ENCODE measurements at places on chromosomes 5 and 9.

GRCh38 chr9:94771096-94771495, 44.6 kb downstream of the AOPEP start:
- DNase-seq, result no peak

- no peak for DNase-seq
These were observed 90.5 kb downstream of the MARCHF3 start for GRCh38 chr5:126939887-126940286.

GRCh38 chr9:19229595-19230354, 718 bp upstream of the DENND4C start:
- DNase-seq, result no peak

GRCh38 chr5:151522226-151522625, 68.9 kb downstream of the FAT2 start:
- DNase-seq, result no peak

DNA sequence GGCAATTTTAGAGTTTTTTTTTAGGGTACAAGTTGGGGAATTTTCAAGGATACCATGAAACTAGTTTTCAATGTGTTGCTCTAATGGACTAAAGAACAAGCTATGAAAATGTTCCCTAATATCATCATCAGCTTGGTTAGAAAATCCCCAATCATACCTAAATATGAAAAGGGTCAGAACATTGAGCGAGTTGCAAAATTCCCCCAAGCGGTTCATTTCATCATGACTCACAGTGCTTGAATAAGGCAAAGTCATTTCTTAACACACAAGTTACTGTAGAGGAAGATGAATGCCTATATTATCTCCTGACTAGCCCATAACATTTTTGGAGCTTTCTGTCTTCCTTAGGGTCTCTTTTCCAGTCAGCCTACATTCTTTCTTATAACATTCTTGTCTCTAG, 62.7 kb downstream of the ST8SIA4 start:
- no peak for DNase-seq

DNA sequence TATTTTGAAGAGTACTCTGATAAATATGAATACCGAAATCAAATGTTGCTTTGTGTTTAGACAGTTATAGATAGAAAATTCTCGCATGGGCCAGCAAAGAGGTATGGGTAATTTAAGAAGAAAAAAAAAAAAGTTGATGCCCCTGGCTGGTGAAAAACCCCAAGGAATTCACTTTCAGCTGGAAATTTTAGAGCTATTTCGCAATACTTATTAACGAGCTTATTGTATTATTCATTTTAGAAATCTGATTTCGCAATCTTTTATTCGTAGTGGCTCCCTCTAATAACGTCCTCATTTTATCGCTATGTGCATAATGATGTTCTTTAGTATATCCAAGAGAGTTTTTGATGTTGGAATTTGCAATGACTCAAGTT, 18.5 kb upstream of the FER start:
- no peak for DNase-seq

DNA sequence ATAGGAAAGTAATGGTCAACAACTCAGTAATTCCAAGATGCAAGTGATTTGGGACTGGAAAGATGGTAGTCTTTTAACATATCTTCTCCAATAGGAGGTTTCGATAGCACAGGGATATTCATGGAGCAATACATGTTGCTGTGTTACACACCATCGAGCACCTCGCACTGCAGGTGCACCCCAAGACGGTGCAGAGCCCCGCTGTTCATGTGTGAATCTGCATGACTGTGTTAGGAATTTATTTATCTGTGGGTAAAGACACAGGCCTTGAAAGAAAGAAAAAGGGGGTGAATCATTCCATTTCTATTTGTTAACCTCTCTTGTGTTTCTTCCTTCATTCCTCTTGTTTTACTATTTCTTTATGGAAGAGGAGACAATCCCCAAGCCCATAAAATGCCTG, 217.1 kb downstream of the EBF1 start:
- DNase-seq, result no peak
